ENCODE measurements at places on chromosomes 1 and 21. TPM values are rescaled to one million over a fixed set of nuclear protein-coding genes. Genes with fewer than 3 reads are reported as not detected.

DNA sequence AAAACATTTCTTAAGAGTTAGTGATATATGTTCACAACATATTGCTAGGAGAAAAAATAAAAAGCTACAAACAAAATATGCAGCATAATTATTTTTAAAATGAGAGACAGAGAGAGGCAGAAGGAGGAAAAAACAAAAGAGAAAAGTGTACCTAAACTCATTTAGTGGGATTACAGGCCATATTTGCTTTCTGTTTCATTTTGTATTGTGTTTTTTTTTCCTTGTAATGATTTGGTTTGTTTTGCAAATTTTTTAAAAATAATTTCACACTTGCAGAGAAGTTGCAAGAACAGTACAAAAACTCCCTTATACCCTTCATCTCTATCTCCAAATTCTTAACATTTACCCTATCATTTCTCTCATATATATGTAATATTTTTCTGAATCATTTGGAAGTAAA lies 65.0 kb downstream of the LBR start:
- DNase-seq, result no peak

Gene KCNJ9
- total RNA-seq, result 0.13 TPM

Gene ANGPTL3
- total RNA-seq, result not detected

GRCh38 chr1:23751050-23751814 lies 8.0 kb downstream of the ELOA start:
- DNase-seq, result peak; percentile 81

DNA sequence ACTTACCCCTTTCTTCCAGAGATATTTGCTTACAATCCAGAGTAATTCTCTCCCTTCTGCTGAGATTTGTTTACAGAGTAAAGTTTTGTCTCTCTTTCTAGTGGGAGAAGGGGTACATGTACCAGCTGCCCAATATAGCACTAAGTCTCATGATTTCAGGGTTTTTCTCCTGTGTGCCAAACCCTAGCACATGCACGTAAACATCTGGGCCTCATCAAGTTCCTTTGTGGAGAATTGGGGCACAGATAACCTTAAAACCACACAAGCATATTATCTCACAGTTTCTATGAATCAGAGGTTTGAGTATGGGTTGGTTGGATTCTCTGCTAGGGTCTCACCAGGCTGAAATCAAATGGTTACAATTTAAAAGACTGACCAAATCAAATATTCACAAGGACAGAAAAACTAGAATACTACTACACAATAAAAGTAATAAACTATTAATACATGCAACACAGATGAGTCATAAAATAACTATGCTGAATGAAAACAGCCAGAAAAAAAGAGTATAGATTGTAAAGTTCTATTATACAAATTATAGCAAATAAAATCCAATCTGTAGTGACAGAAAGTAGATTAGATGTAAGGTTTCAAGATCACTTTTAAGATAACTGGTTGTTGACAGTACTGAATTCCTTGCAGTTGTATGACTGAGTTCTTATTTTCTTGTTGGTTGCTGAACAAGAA lies 347.4 kb upstream of the PTBP2 start:
- peak; percentile 48 for DNase-seq

Gene GNG12
- total RNA-seq, result 315 TPM

DNA sequence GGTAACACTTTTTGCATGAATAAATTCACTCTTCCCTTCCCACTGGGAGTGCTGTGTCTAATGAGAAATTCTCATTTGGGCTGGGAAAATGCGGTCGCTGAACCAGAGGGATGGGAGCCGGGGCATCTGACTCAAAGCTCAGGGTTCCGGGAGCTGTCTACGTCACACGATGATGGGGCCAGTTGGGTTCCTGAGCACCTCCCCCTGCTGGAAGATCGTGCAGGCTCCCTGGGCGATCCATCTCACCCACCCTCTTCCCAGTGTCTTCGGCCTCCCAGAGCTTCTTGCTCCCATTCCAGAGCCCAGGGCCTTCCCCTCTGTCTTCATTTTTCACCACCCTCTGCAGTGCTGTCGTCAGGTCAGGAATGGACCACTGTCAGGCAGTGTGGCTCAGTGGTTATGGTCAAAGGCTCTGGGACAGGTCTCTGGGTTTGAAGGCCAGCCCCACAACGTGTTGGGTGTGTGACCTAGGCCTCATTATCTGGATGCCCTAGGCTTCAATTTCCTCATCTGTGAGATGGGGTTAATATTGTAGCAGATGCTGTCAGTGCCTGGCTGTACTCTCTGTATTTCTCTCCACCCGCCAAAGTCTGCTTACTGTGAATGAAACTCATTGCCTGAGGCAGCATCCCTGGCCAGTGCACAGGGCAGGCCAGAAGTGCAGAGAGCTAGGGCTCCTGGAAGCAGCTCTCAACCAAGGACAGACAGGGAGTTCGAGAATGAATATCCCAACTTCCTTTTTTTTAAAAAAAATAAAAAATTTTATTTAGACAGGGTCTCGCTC lies 31.8 kb downstream of the IGSF21 start:
- DNase-seq, result peak; percentile 15

Gene NPHS2
- not detected for total RNA-seq

- no peak for DNase-seq
Observed at GRCh38 chr1:52166996-52167753, 25.3 kb downstream of the ZFYVE9 start.

DNA sequence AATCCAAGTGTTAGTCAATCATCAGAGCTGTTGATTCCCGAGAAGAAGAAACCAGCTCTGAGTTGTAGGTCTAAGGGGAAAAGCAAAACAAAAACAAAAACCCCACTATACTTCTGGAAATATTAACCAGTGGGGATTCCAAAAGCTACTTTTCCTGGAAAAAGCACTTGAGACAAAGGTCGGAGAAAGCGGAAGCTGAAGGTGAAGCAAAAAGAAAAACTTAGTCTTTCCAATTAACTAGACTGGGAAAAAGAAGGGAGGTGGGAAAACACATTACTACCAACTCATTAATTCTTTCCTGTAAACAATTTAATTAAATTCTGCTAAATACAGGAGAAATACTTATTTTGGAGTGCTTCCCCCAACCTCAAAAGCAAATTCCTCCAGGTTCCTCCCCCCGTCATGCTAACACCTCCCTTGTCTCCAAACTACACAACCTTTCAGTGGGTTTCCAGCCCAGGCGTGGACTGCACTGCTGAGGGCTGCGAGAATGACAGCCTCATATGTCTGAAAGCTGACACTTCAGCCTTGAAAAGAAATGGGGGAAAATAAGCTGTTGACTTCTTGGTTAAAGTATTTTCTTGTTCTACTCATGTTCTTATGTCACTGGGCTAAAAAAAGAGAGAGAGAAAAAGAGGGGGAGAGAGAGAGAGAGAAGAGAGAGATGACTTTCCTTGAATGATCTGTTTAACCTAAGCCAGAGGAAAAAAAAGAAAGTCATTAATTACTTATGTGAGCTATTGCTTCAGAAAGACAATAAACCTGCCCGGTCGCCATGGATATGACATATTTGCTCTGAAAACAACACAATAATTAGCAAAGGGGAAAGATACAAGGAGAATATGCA lies 5.1 kb downstream of the CASZ1 start:
- DNase-seq, result no peak

GRCh38 chr1:18811733-18812452 lies 47.6 kb downstream of the TAS1R2 start:
- DNase-seq, result no peak

Gene SYNC
- 112 TPM for total RNA-seq

- DNase-seq, result no peak
Observed at GRCh38 chr1:82279241-82279640, 478.5 kb downstream of the ADGRL2 start.

Gene PDE9A
- total RNA-seq, result not detected

DNA sequence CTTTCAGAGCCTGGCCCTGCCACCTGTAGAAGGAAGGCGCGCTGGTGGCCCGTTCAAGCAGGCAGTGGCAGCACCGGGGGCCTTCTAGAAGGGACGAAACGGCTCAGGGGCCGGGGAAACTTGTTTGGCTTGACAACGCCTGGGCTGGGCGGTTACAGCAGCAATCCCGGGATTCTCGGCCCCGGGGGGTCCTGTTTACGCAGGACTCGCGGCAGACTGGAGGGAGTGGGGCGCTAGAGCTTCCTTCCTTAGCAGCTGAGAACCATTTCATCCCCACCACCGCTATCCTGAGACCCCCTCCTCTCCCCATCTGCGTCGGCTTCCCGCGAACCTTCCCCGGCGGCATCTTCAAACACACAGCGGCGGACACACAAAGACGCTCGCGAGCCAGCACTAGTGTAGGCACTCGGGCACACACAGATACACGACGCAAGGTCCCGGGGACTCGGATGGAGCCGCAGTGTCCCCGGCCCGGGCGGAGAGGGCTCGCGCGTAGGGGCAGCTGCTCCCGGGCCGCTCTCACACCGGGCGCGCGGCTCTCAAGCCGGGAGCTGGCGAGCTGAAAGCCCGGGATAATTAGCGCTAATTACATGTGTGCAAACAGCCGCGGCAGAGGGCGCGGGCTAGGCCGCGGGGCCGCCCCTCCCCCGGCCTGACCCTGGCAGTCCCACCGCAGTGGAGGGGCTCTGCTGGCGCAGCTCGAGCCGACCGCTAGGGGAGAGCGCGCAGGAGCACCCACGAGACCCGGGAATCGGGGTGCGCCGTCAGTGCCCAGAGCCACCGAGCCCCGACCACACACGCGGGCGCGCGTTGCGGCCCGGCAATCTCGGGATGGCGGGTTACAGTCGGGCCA lies 271.4 kb downstream of the FOXD2 start:
- DNase-seq, result peak; percentile 47

GRCh38 chr1:232283864-232284263 lies 346.1 kb downstream of the SIPA1L2 start:
- no peak for DNase-seq

Gene RIPPLY3
- not detected for total RNA-seq

Gene DCST1
- total RNA-seq, result not detected

DNA sequence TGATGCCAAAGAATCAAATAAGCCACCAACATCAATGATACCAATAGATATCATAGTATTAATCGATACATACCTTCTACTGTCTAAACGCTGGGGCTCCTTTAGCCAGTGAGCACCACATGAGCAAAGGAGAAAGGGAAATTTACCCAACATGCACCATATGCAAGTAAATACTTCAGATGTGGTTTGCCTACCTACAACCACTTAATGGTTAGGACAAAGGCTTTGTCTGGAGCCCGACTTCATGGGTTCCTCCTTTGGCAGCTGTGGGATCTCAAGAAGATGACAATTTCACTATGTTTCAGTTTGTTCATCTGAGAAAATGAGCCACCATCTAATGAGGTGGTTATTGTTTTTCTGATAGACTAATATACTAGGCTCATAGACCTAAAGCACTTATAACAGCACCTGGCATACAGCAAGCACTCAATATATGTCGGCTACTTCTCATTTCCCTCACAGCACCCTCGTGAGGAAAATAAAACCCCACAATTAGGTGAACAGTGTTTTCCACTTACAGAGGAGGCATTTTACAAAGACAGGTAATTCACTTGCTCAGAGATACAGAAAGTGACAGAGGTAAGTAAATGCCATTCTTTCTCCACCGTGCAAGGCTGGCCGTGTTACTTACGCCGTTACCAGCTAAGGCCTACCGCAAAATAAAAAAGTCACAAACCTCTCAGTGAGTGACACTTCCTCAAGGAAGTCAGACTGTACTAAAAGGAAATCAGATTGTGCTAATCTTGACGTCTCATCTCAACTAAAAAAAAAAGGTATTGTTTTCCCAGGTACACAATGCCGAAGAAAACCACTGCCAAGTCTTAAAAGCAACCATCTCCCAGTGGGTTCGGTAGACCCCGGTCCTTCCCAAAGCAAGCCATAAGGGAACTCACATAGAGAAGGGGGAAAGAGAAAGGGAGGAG lies 1.6 kb downstream of the TTC13 start:
- DNase-seq, result no peak

GRCh38 chr21:45330075-45330781 lies 42.5 kb upstream of the POFUT2 start:
- DNase-seq, result peak; percentile 88

Gene PLEKHA6
- 8.3 TPM for total RNA-seq

GRCh38 chr1:119865627-119866026 lies 30.7 kb downstream of the ADAM30 start:
- peak; percentile 21 for DNase-seq

- peak; percentile 92 for DNase-seq
Observed at GRCh38 chr1:82565546-82565945, 764.8 kb downstream of the ADGRL2 start.

DNA sequence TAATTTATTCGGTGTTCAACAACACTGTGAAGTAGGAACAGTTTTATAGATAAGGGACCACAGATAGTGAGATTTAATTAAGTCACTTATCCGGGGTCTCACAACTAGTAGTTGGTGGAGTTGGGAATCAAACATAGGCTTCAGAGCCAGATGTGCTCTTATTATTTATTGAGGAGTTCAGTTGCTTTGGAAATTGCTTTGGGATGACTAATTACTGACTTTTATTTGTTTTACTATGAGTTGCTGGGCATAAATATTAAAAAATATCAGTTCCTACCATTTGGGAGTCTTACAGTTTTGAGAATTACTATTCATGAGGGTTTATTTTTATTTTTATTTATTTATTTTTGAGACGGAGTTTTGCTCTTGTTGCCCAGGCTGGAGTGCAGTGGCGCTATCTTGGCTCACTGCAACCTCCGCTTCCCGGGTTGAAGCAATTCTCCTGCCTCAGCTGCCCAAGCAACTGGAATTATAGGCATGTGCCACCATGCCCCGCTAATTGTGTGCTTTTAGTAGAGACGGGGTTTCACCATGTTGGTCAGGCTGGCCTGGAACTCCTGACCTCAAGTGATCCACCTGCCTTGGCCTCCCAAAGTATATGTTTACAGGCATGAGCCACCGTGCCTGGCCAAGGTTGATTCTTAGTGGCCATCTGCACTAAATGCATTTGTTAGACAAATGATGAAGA lies 27.7 kb downstream of the THRAP3 start:
- DNase-seq, result peak; percentile 63

- peak; percentile 4 for DNase-seq
Observed at GRCh38 chr1:238777551-238777950, 608.8 kb upstream of the CHRM3 start.

Gene SMIM12
- 20.4 TPM for total RNA-seq

Gene LCE1A
- total RNA-seq, result not detected

- DNase-seq, result peak; percentile 99
Observed at GRCh38 chr1:150515328-150516049, at the start of gene FALEC. Gene FALEC, plus strand, starts transcription at chr1:150515752.

Gene NCF2
- not detected for total RNA-seq

GRCh38 chr1:17909634-17910033 lies 154.5 kb downstream of the ACTL8 start:
- DNase-seq, result peak; percentile 46

GRCh38 chr1:241592273-241592958 lies 47.8 kb downstream of the CHML start:
- peak; percentile 90 for DNase-seq

Gene GSTM3
- total RNA-seq, result 28.7 TPM

GRCh38 chr21:32529679-32530078 lies 55.6 kb downstream of the TCP10L start:
- DNase-seq, result no peak

- no peak for DNase-seq
Observed at GRCh38 chr1:105914403-105914802, 1142.1 kb upstream of the PRMT6 start.

Gene FAM72A
- total RNA-seq, result not detected

DNA sequence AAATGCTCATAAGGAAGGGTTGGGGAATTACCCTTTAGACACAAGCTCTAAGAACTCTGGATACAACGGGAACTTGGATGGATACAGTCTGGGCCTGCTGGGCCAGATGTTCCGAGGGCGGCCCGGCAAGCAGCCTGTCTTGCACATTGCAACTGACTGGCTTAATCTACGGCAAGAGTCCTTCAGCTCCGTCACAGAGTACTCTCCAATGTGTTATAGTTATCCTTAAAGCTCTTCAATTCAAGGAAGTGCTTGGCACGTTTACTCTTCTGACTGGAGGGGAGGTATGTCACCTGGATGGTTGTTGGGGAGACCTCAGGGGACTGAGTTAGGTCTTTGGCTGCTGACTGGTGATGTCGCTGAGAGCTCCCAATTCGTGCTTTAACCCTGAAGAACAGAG lies 1.1 kb upstream of the CFAP141 start:
- DNase-seq, result no peak

Data from GM23248 (cell line).